ENCODE measurements at places on chromosomes 16 and 17.

DNA sequence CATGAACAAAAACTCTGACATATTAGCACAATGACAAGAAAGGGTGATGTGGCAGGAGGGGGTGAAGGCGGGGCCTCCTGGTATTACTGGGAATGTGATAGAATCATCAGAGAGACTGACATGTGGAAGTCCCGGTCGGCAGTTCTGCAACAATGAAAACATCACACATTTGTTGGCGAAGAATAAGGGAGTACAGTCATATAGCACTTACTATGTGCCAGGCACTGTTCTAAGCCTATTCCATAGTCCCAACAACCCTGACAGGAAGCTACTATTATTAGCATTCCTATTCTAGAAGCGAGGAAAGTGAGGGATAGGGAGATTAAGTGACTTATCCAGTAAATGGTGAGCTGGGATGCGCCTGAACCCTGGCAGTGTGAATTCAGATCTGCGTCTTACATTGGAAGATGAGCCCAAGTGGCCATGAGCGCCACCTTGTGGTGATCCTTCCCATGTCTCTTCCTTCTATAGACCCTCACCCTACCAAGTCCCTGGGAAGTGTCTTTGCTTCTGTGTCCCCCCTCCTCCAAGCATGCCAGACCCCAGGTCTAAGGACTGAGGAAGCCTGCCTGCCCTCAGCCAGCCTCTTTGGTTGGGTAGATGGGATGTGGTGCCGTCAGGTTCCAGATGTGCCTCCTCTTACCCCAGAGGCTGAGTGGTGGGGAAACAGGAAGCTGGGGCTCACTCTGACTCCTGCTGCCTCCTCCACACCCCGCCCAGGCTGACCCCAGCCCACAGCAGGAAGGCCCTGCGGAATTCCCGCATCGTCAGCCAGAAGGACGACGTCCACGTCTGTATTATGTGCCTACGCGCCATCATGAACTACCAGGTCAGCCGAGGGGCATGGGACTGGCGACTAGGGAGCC is 14.0 kb downstream of the FMNL1 start:
- peak; percentile 77 for DNase-seq

DNA sequence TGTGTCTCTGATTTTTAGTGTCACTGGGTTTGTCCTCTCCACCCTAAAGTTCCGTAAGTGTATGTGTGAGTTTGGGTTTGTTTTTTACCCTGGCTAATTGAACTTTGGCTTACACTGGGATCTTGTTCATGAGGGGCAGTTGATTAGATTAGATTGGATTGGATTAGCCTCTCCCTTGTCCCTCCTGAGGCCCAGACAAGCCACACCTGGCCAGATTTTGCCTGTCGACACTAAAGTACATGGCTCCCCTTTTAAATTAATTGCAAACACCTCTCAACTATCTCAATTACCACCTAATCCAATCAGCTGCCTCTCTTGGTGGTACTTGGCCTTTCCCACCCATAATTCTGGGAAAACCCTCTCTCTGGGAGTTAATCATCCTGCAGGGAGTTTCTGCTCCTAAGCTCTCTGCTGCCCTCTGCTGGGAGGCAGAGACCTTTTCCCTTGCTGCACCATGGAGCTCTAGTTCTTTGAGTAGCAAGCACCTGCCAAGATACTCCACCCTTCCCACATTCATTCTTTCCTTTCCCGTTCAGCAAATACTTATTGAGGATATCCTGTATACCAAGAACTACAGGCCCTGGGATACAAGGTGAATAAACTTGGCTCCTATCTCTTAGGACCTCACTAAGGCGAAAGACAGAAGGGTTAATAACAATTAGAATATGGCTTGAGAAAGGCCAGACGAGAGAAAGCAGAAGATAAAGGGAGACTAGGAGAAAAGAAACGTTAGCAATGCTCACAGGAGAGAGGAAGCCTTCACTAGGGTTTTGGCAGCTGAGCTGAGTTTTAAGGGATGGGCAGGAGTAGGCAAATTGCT is 60.0 kb upstream of the MPHOSPH6 start:
- DNase-seq: peak; percentile 71

GRCh38 chr16:50581845-50582244 is 33.6 kb downstream of the NKD1 start:
- DNase-seq: no peak

DNA sequence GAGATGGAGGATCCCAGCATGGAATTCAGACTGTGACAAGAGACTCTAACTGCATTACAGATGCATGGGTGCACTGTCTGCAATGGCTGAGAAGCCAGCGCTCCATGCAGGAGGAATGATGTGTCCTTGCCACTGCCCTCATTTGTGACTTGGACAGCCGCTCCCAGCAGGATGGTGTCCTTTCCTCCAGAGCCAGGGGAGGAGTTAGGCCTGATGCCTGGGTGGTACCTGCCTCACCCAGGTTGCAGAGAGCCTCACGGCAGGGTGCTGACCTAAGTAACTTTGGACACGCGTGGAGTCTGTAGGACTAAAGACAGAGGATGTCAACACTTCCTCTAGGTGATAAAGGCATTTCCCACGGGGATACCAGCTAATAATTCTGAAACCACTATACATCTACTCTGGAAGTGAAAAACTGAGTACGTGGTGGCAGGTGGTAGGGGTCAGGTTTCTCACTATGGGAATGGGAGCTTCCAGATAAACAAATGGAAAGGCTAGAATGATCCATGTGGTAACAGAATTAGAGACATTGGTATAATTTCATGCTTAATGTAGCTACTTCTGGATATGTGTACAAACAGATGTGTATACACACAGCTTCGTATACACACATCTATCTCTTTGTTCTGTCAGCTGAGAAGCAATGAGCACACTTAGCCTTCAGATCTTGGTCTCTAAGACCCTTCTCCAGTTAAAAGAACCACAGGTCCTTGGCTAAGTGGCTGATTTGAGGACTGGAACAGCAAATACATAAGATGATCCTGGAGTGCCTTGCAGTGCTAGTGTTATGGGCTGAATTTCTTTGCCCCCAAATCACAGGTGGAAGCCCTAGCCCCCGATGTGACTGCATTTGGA is 13.7 kb upstream of the CSNK1D start:
- DNase-seq: no peak

- no peak for DNase-seq
These were observed 12.8 kb downstream of the ZNF668 start for GRCh38 chr16:31061126-31061812.

GRCh38 chr16:74034200-74034599 is 262.4 kb upstream of the PSMD7 start:
- no peak for DNase-seq

GRCh38 chr17:43018932-43019331 is 3.3 kb downstream of the VAT1 start:
- DNase-seq: no peak
